ENCODE measurements at places on chromosomes 1 and 21.
A peak's percentile ranks its signal among the peaks of the same experiment; 100 is the strongest.

DNA sequence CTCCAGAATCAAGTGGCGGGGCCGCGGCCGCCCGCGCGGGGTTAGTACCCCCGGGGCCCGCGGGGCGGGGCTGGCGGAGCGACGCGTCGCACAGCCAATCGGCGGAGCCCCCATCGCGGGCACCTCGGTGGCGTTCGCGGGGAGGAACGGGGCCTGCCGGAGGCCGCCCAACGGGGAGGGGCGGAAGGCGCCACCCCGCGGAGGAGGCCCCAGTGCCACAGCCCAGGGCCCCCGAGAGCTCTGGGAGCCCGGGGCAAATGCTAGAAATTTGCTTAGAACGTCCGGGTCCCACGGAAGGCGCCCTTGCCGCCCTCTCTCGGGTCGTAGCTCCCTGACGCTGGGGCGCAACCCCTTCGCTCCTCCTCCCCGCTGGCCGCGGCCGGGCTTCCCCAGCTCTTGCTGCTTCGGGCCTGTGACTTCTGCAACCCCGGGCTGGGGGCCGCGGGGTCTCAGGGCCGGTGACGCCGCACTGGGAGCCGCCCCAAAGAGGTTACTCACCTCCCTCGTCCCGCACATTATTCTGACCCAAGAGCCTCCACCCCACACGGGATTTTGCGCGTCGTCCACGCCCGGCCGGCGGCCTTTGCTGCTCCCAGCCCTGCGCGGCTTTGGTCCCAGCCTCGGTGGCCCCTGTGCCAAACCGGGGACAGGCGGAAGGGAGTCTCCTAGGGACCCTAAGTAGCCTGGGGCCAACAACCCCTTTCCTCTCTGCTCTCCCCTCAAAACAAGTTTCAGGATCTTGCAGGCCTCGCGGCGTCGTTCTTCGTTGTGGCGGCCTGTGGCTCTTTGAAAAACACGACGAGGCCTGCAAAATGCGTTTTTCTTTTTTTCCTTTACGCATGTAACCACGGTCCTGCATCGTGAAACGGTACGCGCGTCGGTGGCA, at the start of gene RUNX3:
RUNX3 (minus strand) TSS at position 17 of the 886 bp plus-strand sequence. CDS start 408 bp downstream, outside the sequence.
- DNase-seq: no peak

DNA sequence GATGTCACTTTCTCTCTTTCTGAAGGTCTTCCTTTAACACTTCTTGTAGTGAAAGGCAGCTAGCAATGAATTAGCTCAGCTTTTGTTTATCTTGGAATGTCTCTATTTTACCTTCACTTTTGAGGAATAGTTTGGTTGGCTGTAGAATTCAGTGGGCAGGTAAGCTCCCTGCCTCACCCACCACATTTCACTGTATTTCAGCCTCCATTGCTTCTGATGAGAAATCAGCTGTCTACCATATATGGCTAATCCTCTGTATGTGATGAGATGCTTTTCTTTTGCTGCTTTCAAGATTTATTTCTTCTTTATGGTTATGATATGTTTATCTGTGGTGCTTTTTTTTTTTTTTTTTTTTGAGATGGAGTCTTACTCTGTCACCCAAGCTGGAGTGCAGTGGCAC, 70.1 kb downstream of the MRPL39 start:
- no peak for DNase-seq

- DNase-seq: no peak
Measured at GRCh38 chr1:199858171-199858570, 169.3 kb upstream of the NR5A2 start.

DNA sequence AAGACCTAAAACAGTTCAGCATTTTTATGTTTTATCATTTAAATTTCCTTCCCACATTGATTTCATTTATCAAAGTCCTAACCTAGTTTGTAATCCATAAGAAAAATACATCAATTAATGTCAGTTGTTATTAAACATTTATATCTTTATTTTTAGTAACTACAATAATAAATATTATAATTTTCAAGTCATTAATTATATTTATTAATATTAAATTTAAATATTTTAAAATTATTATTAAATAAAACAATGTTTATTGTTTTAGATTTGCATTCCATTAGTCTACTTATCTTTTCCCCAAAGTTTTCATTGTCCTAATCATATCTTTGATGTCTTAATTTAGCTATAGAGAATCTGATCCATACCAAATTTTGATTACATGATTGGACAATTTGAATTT, 368.9 kb downstream of the PLA2G4A start:
- DNase-seq: no peak

DNA sequence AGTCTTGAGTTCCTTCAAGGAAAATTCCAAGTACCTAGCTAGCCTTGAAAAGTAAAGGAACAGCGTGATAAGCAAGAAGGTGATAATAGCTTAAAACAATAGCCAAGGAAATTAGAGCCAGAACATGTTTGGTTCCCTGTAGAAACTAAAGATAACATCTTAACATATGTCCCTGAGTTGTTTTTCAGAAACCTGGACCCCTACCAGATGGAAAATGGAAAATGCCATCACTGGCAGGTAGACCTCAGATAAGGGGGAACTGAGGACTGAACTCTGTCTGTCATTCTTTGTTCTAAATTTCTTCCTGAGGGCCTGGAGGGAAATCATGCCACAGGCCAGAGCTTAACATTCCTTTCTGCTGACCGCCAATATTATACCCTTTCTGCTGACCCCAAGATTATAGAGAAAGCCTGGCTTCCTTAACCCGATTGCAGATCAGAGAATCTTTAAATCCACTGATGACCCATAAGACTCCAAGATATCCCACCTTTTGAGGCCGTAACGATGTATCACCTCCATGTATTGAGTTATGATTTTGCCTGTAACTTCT, 23.4 kb downstream of the CNIH3 start:
- DNase-seq: no peak

DNA sequence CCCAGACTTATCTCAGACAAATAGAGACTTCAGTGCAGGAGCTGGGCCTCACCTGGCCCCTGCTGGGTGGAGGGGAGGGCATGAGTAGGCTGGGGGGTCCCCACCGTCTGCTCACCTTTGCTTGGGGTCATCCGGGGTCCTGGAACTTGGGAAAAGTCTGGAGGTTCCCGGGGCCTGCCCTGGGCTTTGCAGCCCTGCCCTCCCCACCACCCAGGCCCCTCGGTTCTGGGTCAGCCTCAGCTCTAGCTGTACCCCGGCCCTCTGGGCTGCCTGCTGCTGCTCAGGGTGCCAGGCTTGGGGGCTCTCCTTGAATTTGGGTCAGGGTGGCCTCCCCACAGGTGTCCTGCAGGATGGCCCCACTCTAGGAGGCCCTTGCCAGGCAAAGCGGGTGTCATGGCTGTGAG, 2.4 kb upstream of the TMEM52 start:
- DNase-seq: no peak

- no peak for DNase-seq
Measured at GRCh38 chr1:163161337-163161736, 41.4 kb downstream of the RGS5 start.

GRCh38 chr1:51058858-51059257, 43.2 kb upstream of the C1orf185 start:
- DNase-seq: peak; percentile 27
